Activated CD8-positive, alpha-beta T cell treated with anti-CD3 and anti-CD28 coated beads for 36 hours (primary cell): ENCODE measurements at places on chromosomes 7 and 10. TPM values are rescaled to one million over a fixed set of nuclear protein-coding genes. Genes with fewer than 3 reads are reported as not detected.

- no peak overlapping the region for H3K4me3 ChIP-seq
- H3K27ac ChIP-seq = no peak overlapping the region
- no peaks in the 10 kb centered on the region for H3K4me1 ChIP-seq
- DNase-seq = no peak
- peaks cover 7% of the 10 kb centered on the region for H3K27me3 ChIP-seq
These were observed 461.4 kb downstream of the GRM8 start for GRCh38 chr7:126791306-126791705.

DNA sequence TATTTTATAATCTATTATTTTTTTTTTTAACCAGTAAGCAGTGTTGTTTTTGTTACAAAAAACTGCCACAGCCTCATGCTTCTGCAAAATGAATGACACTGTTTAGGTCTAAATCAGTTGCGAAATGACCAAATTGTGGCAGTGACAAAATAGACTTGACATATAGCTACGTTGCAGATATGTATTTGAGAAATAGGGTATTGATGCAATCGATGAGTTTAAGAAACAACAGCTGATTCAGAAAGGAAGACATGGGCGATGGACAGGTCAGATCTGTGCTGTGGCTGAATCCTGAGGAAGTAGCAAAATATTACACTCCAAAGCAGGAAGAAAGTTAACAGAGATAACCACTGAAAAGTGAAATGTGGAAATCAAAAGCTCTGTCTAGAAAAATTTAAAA is 89.0 kb upstream of the STEAP4 start:
- H3K27me3 ChIP-seq = peaks cover 11% of the 10 kb centered on the region
- no peak for DNase-seq
- no peaks in the 10 kb centered on the region for H3K36me3 ChIP-seq
- H3K27ac ChIP-seq = no peak overlapping the region
- H3K4me3 ChIP-seq = no peak overlapping the region

DNA sequence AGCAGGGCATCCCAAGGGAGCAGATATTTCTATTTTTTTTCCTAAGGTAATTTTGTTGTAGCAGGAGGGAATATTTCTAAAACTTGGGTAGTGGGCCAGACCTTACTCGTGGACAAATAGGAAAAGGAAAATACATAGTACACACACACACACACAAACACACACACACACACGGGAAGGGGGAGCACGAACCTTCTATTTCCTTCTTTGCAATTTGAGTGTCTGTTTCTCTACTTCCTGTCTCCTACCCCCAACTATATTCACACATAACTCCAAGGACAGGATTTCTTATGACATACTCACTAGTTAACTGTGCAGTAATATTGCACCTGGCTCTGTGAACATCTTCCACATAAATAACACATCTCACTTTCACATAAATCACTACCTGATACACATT is 4.4 kb downstream of the LDB1 start:
- peak; percentile 12 for DNase-seq
- H3K4me3 ChIP-seq = peak overlapping the region; percentile 84
- peaks cover 47% of the 10 kb centered on the region for H3K4me1 ChIP-seq
- H3K36me3 ChIP-seq = peaks cover 23% of the 10 kb centered on the region
- peak overlapping the region; percentile 100 for H3K27ac ChIP-seq
- H3K27me3 ChIP-seq = no peaks in the 10 kb centered on the region

GRCh38 chr10:47340608-47341170 is 7.5 kb upstream of the RBP3 start:
- no peak overlapping the region for H3K4me3 ChIP-seq
- DNase-seq = peak; percentile 81
- H3K27ac ChIP-seq = no peak overlapping the region
- H3K27me3 ChIP-seq = peaks cover 1% of the 10 kb centered on the region
- H3K4me1 ChIP-seq = no peaks in the 10 kb centered on the region
- H3K36me3 ChIP-seq = no peaks in the 10 kb centered on the region

GRCh38 chr10:31133792-31134310 is 102.2 kb upstream of the ZNF438 start:
- H3K4me1 ChIP-seq = peaks cover 38% of the 10 kb centered on the region
- H3K36me3 ChIP-seq = no peaks in the 10 kb centered on the region
- DNase-seq = peak; percentile 64
- peak overlapping the region; percentile 84 for H3K27ac ChIP-seq

CPA1 gene
- not detected for total RNA-seq
